Occipital lobe (tissue), 3 donors: ENCODE measurements at places on chromosomes 7 and 10. TPM values are rescaled to one million over a fixed set of nuclear protein-coding genes. Genes with fewer than 3 reads are reported as not detected.

The TAS2R41 gene
- total RNA-seq: not detected

The SLC13A1 gene
- total RNA-seq: not detected

The MBLAC1 gene
- 6.4 TPM for total RNA-seq

The GDF2 gene
- not detected for total RNA-seq

The OR6V1 gene
- not detected for total RNA-seq

The TMEM176B gene
- 2.3 TPM for total RNA-seq

The CYP26A1 gene
- 10.0 TPM for total RNA-seq

The SPDYE1 gene
- not detected for total RNA-seq
